ENCODE measurements at places on chromosomes 1 and 21.

DNA sequence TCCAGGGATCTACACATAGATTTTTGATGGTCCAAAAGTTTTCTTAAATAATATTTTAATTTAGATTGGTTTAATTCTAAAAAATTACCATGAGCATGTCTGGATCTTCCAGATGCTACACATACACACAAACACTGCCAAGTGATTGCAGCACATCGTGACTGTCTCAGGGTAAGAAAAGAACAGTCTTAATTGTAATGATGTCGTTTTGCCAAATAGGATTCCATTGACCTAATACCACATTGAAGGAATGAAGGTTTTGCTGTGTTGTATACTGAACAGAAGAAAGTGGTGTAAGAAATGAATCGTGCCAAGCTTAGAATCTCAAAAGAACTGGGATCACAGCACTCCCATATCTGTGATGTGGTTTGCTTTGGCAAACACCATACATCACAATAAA lies 633.3 kb upstream of the CAMK1G start:
- DNase-seq: no peak

- DNase-seq: no peak
Observed at GRCh38 chr1:248757784-248758195, 2.2 kb upstream of the LYPD8 start.

GRCh38 chr1:240309769-240310168 lies 218.1 kb downstream of the FMN2 start:
- no peak for DNase-seq

DNA sequence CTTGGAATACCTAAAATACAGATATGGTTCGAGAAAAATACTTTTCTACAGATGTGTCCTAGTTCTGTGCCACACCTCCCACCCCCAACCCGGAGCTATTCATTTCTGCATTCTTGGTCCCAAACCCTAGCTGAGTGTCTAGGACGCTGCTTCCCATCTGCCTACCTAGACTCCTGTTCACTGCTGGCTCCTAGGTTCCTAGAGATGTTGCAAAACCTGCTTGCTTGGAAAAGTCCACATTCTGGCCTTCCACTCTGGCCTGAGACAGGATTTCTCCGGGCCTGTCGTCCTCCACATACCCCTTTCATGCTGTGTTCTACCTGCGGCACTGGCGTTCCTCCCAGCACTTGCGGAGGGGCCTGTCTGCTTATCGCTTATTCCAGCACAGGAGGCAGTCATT lies 165.8 kb upstream of the CTTNBP2NL start:
- DNase-seq: no peak

DNA sequence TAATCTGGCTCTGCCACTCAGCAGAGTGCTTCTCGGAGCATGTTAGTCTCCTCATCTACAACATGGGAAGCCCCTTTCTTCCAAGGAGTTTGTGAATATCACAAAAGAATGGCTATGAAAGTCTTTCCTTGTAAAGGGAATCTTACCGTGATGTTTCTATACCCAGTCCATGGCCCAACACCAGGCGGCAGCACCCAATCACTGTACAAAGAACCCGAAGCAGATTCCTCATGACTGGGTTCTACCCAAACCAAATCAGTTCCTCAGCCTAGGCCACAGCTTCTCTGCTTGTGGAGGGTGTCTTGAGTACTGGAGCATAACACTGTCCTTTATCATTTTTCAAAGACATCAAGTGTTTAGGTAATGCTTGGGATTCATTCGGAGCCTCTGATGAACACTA lies 16.6 kb upstream of the SLFNL1 start:
- DNase-seq: no peak

DNA sequence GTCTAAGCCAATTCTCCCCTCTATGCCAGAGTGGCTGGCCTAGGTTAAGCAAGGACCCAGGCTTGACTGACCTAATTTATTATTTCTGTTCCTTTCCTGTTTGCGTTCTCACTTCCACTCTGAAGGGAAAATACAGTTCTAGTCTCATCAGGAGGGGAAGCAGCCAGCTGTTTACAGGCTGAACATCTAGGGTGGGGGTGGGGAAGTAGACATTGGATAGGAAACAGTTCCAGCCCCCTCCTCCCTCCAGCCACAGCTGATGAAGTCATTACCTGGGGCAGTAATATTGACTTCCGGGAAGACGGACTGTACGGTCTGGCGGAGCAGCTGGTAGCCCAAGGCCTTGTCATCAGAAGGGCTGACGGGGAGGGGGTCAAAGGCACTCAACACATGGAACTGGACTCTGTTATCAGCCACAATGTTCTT lies 17.6 kb downstream of the PM20D1 start:
- DNase-seq: no peak

DNA sequence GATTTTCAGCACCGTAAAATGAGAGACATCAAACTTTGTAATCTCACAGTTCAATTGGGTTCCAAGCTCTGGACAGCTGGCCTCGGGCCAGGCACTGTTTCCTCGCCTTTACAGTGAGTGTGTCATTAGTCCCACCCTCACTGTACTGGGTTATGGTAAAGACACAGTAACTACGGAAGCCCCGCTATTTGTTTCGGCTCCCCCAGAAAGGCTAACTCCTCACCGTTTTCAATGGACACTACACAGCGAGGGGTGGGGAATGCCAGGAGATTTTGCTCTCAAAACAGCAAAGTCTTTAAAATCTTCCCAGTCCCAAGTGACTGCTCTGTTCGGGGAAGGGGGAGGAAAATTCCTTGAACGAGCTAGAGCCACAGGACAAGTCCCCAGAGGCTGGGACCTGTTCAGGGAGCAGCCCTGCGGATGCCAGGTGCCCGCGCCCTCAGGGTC lies 757 bp upstream of the SPSB1 start:
- DNase-seq: no peak

- peak; percentile 68 for DNase-seq
Observed at GRCh38 chr1:84298328-84298683, 3.2 kb upstream of the SAMD13 start.

GRCh38 chr1:60874718-60875117 lies 207.6 kb upstream of the NFIA start:
- DNase-seq: peak; percentile 17

GRCh38 chr1:33322109-33322508 lies 1.2 kb upstream of the A3GALT2 start:
- DNase-seq: no peak

DNA sequence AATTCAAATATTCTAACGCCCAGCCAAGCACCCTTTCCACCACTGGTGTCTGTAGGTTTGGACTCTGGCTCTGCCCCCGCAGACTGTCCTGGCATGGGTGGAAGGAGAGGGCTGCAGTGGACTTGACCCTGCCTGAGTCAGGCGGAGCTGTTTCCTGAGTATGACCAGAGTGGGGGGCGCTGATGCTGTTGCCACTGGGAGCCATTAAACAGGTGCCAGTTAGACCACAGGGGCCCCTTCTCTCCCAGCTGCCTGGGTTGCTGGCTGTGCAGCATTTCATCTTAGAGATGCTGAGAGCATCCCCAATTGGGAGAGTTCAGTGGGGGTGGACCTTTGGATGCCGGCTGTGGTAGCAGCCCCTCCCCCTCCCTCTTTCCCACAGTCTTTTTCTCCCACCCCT lies 539.5 kb downstream of the MATN1 start:
- no peak for DNase-seq

DNA sequence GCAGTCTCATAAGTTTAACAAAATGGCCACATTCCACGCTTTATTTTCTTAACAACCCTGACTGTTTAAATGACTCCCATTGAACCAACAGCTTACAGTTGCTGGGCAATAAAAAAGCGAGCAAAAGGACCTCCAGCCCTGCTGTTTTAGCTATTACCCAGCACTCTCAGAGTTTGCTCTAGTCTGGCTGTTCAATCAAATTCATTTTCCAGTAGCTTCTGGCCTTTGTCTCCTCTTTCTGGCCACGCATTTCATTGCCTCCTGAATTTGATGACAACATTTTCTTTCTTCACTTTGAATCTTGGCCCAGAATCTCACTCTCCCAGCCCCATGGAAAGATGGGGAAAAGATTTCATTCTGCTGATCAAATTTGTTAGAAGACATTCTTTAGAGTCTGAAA lies 44.1 kb upstream of the DOCK7 start:
- no peak for DNase-seq

DNA sequence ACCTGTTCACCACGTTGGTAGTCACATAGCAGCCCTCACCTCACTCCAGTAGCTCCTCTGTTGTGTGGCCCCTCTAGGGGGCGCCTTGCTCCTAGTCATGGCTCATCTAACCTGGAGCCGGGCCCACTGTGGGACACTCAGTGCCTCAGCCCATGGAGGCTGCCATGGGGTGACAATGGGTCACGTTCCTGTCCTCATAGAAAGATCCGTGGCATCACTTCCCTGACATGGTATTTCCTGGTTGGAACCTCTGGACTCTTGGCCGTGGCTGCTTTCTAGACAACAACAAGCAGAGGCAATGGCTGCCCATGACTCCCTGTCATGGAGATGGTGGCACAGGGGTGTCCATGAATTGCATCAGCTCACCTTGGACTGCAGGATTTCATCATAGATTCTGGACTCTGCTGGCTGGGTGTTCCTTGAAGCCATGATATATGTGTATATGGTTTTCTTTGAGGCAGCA lies 27.5 kb upstream of the SLAMF6 start:
- DNase-seq: peak; percentile 39

DNA sequence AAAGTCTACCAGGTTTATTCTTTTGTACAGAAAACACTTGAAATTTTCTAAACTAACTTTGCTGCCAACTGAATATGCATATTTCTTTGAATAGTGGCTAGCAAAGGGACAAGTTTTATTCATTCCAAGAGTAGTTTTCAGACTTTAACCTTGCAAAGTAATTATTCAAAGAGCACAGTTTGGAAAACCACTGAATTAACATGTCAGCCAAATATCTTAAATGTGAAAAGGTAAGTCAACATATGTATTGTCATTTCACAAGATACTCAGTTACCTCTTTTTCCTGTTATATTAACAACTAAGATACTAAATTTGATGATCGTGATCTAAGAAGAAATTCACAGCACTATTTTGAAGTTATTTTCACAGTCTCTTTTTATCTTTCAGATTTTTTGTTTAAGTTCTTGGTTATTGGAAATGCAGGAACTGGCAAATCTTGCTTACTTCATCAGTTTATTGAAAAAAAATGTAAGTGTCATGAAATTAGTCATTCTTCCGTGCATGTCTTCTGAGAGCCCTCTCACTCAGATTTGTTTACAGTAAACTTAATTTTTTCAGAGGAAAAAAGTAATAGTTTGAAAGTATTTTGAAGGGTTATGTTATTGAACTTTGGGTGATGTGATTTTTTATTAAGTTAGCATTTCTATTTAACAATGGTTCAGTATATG lies 15.3 kb downstream of the RAB4A start:
- no peak for DNase-seq

- DNase-seq: peak; percentile 57
Observed at GRCh38 chr1:22930240-22930912, 42.3 kb downstream of the LACTBL1 start.

DNA sequence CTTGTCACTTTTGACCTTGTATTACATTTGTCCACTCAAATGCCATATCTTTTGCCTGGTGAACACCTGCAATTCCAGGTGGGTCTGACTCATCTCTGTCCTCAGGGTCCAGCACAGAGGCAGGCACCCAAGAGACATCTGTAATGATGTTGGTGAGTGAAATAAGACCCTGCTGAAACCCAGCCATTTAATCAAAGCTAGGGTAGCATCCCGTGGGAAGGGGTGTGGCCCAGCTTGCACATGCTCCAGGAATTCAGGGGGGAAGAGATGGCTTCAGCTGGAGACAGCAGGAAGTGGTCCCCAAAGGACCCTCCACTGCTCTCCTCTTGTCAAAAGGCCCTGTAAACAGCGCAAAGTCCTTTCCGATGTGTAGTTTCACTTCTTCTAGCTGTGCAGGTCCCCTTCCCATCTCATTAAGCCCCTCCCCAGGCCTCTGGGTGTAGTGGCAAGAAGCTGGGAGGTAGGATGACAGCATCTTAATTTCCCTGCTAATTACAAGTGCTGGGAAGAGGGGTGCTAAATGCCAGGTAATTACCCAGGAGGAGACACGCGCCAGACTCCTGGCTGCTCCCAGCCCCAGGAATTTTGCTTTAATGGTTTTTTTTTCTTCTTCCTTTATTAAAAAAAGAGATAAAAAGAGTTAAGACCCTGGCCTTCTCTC lies 54.4 kb upstream of the TRABD2B start:
- no peak for DNase-seq

- peak; percentile 75 for DNase-seq
Observed at GRCh38 chr1:17122521-17123164, 3.4 kb upstream of the PADI2 start.

- DNase-seq: no peak
Observed at GRCh38 chr1:6531996-6532395, 22.3 kb downstream of the NOL9 start.

- DNase-seq: no peak
Observed at GRCh38 chr1:205692423-205692822, 12.1 kb upstream of the SLC45A3 start.

DNA sequence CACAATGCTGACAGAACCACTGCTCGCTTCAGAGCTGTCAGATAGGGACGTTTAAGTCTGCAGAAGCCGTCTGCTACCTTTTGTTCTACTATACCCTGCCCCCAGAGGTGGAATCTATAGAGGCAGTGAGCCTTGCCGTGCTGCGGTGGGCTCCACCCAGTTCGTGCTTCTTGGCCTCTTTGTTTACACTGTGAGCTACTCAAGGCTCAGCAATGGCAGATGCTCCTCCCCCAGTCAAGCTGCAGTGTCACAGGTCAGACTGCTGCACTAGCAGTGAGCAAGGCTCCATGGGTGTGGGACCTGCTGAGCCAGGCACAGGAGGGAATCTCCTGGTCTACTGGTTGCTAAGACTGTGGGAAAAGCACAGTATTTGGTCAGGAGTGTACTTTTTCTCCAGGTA lies 47.1 kb downstream of the LEPR start:
- no peak for DNase-seq

DNA sequence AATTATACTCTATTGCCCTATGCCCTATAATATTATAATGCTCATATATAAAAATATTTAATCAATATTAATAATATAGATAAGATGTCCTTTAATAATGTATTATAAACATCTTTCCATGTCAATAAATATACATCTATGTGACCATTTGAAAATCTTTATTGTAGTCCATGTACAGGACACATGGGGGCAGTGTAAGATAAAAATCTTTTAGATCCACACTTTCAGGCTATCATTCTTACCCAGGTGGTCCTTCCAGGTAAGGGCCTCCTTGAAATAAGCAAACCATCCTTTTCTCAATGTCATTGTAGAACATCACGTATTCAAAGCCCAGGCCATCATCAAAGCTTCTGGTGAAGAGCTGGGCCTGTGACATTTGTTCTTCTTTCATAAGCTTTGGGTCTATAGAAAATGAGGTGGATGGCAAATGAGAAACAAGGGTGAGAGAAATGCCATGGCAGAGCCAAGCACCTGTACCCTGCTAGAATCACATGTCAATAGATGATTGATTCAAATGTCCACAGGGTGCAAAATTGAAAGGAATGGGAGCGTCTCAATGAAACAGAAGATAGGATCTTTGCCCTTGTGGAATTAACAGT lies 20.2 kb downstream of the THEM4 start:
- DNase-seq: peak; percentile 27
